Prostate gland (tissue), 2 donors: ENCODE measurements at places on chromosomes 2 and 18. TPM values are rescaled to one million over a fixed set of nuclear protein-coding genes. Genes with fewer than 3 reads are reported as not detected.

DNA sequence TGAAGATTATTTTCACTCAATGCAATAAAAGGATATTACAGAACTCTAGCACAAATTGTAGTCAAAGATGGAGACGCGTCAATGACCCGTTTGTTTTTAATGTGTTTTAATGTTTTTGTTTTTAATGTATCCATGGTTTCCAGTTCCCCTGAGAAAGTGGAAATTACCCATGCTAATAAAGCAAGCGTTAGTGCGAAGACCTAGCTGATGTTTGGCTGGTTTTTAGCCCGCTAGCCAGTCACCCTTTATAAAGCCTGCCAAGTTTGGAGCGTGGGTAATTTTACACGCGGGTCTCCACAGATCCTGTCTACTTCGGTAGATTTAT, 430 bp upstream of the CHMP1B start:
- H3K4me1 ChIP-seq, result no peaks in the 10 kb centered on the region
- H3K4me3 ChIP-seq, result peak overlapping the region; percentile 77
- H3K36me3 ChIP-seq, result no peaks in the 10 kb centered on the region
- H3K27me3 ChIP-seq, result no peaks in the 10 kb centered on the region

MOB4 gene
- 23.4 TPM for total RNA-seq

DNA sequence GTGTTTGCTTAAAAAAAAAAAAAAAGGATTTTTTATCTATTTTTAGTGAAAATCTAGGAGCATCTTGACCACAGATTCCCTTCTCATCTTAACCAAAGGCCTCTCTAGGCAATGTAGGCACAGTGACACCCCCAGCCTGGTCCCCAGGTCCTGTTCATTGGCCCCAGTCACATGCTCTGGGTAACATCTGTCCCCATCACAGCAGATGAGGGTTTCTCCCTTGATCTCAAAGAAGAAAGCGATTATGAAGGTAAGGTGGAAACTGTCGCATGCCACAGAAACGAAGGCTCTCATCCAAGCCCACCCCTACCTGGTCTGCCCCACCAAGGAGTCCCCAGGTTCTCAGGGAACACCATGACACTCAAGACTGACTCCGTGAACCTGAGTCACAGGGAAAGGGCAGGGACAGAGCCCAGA, 4.7 kb downstream of the HS6ST1 start:
- H3K36me3 ChIP-seq, result no peaks in the 10 kb centered on the region
- H3K27me3 ChIP-seq, result no peaks in the 10 kb centered on the region
- H3K27ac ChIP-seq, result no peak overlapping the region
- no peak for DNase-seq
- no peak overlapping the region for H3K4me3 ChIP-seq

- H3K4me3 ChIP-seq, result no peak overlapping the region
- H3K27me3 ChIP-seq, result no peaks in the 10 kb centered on the region
- H3K4me1 ChIP-seq, result no peaks in the 10 kb centered on the region
- no peak overlapping the region for H3K27ac ChIP-seq
- H3K36me3 ChIP-seq, result no peaks in the 10 kb centered on the region
Measured at GRCh38 chr2:241034490-241035141, 36.2 kb downstream of the SNED1 start.

DNA sequence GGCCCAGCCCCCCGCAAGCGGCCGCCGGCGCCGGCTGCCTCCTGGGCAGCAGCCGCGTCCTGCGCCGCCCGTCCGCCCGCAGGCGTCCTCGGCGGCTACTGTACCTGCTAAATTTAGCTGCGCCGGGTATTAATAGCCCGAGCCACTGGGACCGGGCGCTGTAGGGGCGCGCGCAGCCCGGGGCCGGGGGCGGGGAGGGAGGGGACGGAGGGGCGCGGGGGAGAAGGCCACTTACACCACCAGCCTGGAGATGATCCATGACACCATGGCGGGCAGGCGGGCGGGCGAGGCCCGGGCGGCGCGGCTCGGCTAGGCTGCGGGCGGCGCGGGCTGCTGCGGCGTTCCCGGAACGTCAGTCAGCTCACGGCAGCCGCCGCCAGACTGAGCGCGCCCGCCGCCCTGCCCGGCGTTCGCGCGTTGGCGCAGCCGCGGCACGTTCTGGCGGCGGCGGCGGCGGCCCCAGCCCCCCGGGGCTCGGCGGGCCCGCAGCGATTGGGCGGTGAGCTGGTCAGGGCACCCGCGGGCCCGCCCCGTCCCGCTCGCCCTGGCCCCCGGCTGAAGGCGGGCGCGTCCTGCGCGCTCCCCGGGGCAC, at the start of gene REEP1:
Gene REEP1 (minus strand): TSS at position 383 of the 592 bp plus-strand sequence. CDS start 116 bp downstream, at position 267.
- no peak for DNase-seq
- H3K4me3 ChIP-seq, result peak within 1 kb of the TSS; percentile 46
- H3K36me3 ChIP-seq, result no peaks in the 10 kb centered on the region

- no peak overlapping the region for H3K27ac ChIP-seq
- no peaks in the 10 kb centered on the region for H3K4me1 ChIP-seq
- no peaks in the 10 kb centered on the region for H3K36me3 ChIP-seq
- H3K4me3 ChIP-seq, result no peak overlapping the region
- H3K27me3 ChIP-seq, result no peaks in the 10 kb centered on the region
- peak; percentile 89 for DNase-seq
Measured at GRCh38 chr2:159035790-159036411, 67.5 kb downstream of the TANC1 start.

LYPD6B gene
- 16.8 TPM for total RNA-seq

DNA sequence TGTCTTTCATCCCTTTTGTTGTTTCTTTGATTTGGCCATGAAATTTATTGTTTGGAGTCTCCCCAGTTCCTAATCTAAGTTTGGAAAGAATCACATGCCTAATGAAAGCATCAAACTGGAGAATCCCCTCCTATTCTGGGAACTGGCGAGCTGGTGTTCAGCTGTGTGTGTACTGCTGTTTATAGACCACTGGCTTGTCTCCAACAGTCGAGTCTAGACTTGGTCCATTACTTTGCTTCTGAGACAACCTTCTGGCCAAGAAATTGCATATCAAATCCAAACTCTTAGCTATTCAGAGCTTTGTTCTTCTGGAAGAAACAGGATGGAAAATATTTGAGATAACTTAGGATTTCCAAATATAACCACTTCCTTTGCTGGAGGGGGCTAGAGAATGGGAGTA, 111.5 kb upstream of the THSD7B start:
- H3K27me3 ChIP-seq, result no peaks in the 10 kb centered on the region
- peak; percentile 94 for DNase-seq
- H3K27ac ChIP-seq, result peak overlapping the region; percentile 30
- no peaks in the 10 kb centered on the region for H3K36me3 ChIP-seq
- no peak overlapping the region for H3K4me3 ChIP-seq

DNA sequence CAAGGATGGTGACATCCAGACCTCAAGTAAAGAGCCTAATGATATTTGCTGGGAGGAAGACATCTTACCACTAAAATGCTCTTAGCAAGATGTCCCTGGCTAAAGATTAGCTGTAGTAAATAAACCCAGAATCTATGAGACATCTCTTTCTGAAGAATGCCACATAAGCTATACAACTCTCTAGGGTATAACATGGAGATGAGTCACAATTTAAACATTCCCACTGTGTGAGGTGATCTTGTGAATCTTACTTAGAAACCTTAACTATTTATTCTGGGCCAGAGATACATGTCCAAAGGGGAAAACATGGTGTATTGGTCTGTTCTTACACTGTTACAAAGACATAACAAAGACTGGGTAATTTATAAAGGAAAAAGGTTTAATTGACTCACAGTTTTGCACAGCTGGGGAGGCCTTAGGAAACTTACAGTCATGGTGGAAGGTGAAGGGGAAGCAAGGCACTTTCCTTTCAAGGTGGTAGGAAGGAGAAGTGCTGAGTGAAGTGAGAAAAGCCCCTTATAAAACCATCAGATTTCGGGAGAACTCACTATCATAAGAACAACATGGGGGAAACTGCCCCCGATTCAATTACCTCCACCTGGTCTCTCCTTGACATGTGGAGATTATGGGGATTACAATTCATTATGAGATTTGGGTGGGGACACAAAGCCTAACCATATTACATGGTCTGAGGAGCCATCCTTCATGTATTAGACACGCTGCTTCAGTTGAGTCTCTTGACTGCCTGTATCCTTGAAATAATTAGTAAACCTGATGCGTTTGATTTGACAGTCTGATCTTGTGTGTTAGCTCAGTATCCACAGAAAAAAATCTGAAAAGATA, 17.1 kb downstream of the KRCC1 start:
- H3K27me3 ChIP-seq, result no peaks in the 10 kb centered on the region
- H3K27ac ChIP-seq, result no peak overlapping the region
- H3K4me1 ChIP-seq, result no peaks in the 10 kb centered on the region
- H3K36me3 ChIP-seq, result no peaks in the 10 kb centered on the region
- H3K4me3 ChIP-seq, result no peak overlapping the region
- no peak for DNase-seq

DNA sequence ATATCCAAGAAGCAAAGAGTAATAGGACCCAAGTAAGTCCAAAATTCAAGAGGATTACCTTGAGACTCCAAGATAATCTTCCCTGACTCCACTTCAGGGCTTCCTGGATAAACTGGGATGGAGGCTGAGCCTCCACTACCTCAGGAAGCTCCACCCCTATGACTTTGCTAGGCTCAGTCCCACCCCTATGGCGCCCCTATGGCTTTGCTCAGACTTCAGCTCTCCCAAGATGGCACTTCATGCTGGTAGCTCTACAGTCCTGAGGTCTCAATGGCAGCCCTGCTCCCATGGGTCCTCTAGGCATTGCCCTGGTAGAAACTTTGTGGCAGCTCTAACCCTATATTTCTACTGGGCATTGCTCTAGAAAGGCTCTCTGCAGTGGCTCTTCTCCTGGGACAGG, 69.9 kb upstream of the CHAC2 start:
- no peaks in the 10 kb centered on the region for H3K4me1 ChIP-seq
- no peaks in the 10 kb centered on the region for H3K27me3 ChIP-seq
- DNase-seq, result no peak
- no peak overlapping the region for H3K4me3 ChIP-seq
- H3K36me3 ChIP-seq, result peaks cover 5% of the 10 kb centered on the region

GRCh38 chr2:183426825-183427224, 302.6 kb downstream of the NUP35 start:
- H3K36me3 ChIP-seq, result no peaks in the 10 kb centered on the region
- no peak for DNase-seq
- no peak overlapping the region for H3K4me3 ChIP-seq
- H3K27me3 ChIP-seq, result no peaks in the 10 kb centered on the region

SERPINB7 gene
- total RNA-seq, result 0.97 TPM

GRCh38 chr2:207072571-207072970, 93.2 kb downstream of the KLF7 start:
- no peaks in the 10 kb centered on the region for H3K4me1 ChIP-seq
- H3K27ac ChIP-seq, result no peak overlapping the region
- no peaks in the 10 kb centered on the region for H3K27me3 ChIP-seq
- no peaks in the 10 kb centered on the region for H3K36me3 ChIP-seq
- H3K4me3 ChIP-seq, result no peak overlapping the region

DNA sequence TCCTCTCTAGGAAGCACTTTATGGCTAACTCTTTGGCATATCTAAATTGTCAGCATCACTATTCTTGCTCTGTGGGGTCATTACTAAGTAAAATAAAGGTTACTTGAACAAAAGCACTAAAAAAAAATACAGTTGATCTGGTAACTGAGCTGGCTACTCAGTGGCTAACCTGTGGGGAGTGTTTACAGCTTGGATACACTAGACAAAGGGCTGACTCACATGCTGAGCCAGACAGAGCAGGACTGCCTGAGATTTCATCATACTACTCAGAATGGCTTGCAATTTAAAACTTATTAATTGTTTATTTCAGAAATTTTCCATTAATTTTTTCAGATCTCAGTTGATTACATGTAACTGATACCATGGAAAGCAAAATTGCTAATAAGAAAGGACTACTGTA, 1690.4 kb upstream of the SLC39A10 start:
- no peaks in the 10 kb centered on the region for H3K27me3 ChIP-seq
- H3K4me3 ChIP-seq, result no peak overlapping the region
- H3K36me3 ChIP-seq, result no peaks in the 10 kb centered on the region
- DNase-seq, result no peak
- H3K27ac ChIP-seq, result no peak overlapping the region

DNA sequence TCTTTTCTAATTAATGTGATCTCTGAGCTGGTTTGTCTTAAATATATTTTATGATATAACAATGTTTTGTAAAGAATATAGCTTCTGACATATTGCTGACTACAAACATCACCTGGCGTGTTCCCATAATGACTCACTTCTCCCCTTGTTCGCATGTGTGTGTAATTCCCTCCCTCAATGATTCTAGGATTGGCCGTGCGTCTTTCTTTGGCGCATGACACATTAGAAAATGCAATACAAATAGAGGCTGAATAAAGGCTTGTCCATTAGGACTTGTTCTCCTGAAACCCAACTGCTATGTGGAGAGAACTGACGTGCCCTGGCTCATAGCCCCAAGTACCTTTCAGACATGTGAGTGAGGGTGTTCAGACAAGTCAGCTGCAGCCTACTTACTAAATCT, 159.7 kb upstream of the CDH20 start:
- H3K36me3 ChIP-seq, result no peaks in the 10 kb centered on the region
- H3K4me1 ChIP-seq, result no peaks in the 10 kb centered on the region
- H3K27ac ChIP-seq, result no peak overlapping the region
- no peaks in the 10 kb centered on the region for H3K27me3 ChIP-seq
- no peak overlapping the region for H3K4me3 ChIP-seq
- DNase-seq, result no peak

GRCh38 chr2:98601532-98602132, 6.7 kb downstream of the COA5 start:
- DNase-seq, result no peak
- H3K27ac ChIP-seq, result no peak overlapping the region

DNA sequence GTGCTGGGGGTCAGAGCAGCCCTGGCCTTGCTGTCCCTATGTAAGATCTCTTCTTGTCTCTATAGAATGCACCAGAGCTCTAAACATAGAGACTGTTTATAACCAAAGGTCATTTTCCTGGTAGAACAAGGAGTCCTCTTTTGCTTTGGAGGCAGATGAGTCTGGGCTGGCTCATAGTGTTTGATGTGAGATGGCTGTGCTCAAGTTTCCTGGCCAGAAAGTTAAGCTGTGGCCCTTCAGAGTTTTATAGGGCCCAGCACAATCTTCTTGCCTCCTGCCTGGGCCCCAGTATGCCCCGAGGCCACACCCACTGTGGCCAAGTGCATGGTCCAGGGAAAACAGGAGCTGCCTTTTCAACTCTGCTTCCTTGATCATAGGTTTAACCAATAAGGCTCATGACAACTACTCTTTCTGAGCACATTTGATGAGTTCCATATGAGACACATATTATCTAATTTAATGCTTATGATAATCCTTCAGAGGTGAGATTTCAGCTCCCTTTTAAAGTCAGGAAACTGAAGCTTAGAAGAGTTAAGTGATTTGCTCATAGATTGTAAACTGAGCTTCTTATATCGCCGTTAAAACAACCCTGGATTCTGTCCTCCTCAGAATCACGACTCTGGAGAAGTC, 66.3 kb downstream of the MYCN start:
- no peaks in the 10 kb centered on the region for H3K27me3 ChIP-seq
- no peak for DNase-seq
- H3K36me3 ChIP-seq, result no peaks in the 10 kb centered on the region
- no peaks in the 10 kb centered on the region for H3K4me1 ChIP-seq

GRCh38 chr2:11687736-11688135, 17.7 kb upstream of the NTSR2 start:
- no peaks in the 10 kb centered on the region for H3K27me3 ChIP-seq
- no peak overlapping the region for H3K27ac ChIP-seq
- H3K4me3 ChIP-seq, result no peak overlapping the region
- no peak for DNase-seq

DNAJB2 gene
- 155 TPM for total RNA-seq

VWA3B gene
- not detected for total RNA-seq
